A549 treated with Hydrocortisone at 1 μM for 4 hours (cell line): ENCODE measurements at places on chromosomes 11 and 22. TPM values are rescaled to one million over a fixed set of nuclear protein-coding genes. Genes with fewer than 3 reads are reported as not detected.

Gene CCDC89
- not detected in 5 replicates for total RNA-seq

Gene SPDYC
- total RNA-seq: not detected in 5 replicates

Gene PRSS23
- total RNA-seq: 392 to 459 TPM (median 424 TPM) in 5 replicates

Gene C22orf31
- not detected in 5 replicates for total RNA-seq

Gene LARGE2
- total RNA-seq: 1.9 to 3.5 TPM (median 2.3 TPM) in 5 replicates

Gene OR52N4
- not detected in 5 replicates for total RNA-seq

Gene MMP8
- not detected in 5 replicates for total RNA-seq

Gene CFAP300
- 5.7 to 7.6 TPM (median 6.4 TPM) in 5 replicates for total RNA-seq

Gene PRRG4
- total RNA-seq: 1.6 to 1.8 TPM (median 1.6 TPM) in 5 replicates

Gene TRIM51
- not detected in 5 replicates for total RNA-seq

Gene ASCL2
- total RNA-seq: not detected in 5 replicates

Gene BATF2
- total RNA-seq: 0.54 to 0.70 TPM (median 0.61 TPM) in 5 replicates

Gene RBM14
- 64.0 to 79.2 TPM (median 66.7 TPM) in 5 replicates for total RNA-seq

Gene BTG4
- total RNA-seq: 0.10 to 0.23 TPM (median 0.16 TPM) in 4 of 5 replicates, not detected in the other

Gene KRTAP5-1
- total RNA-seq: not detected in 5 replicates

Gene NAALADL1
- total RNA-seq: not detected in 5 replicates

Gene TMEM179B
- total RNA-seq: 64.4 to 93.7 TPM (median 85.8 TPM) in 5 replicates

Gene IGF2
- total RNA-seq: 1.6 to 2.9 TPM (median 2.7 TPM) in 5 replicates

Gene TIMM10
- 142 to 175 TPM (median 153 TPM) in 5 replicates for total RNA-seq

Gene FREY1
- total RNA-seq: 0.29 to 0.59 TPM (median 0.32 TPM) in 5 replicates

Gene SAA4
- total RNA-seq: not detected in 5 replicates

Gene APOA1
- 0.09 to 0.67 TPM (median 0.36 TPM) in 5 replicates for total RNA-seq

Gene TRIM49
- 0.05 to 0.12 TPM (median 0.10 TPM) in 3 of 5 replicates, not detected in the others for total RNA-seq

Gene EED
- 23.5 to 28.3 TPM (median 26.0 TPM) in 5 replicates for total RNA-seq
